CD4-positive, alpha-beta T cell treated with Interleukin-2 at 100 ng/mL for 4 hours (primary cell): ENCODE measurements at places on chromosomes 2 and 18.

GRCh38 chr18:59900222-59901128, 679 bp downstream of the PMAIP1 start:
- DNase-seq, result peak; percentile 72

- DNase-seq, result no peak
These were observed 41.8 kb upstream of the PDK1 start for GRCh38 chr2:172513935-172514586.

GRCh38 chr2:86330001-86330400, 7.4 kb downstream of the REEP1 start:
- DNase-seq, result no peak

DNA sequence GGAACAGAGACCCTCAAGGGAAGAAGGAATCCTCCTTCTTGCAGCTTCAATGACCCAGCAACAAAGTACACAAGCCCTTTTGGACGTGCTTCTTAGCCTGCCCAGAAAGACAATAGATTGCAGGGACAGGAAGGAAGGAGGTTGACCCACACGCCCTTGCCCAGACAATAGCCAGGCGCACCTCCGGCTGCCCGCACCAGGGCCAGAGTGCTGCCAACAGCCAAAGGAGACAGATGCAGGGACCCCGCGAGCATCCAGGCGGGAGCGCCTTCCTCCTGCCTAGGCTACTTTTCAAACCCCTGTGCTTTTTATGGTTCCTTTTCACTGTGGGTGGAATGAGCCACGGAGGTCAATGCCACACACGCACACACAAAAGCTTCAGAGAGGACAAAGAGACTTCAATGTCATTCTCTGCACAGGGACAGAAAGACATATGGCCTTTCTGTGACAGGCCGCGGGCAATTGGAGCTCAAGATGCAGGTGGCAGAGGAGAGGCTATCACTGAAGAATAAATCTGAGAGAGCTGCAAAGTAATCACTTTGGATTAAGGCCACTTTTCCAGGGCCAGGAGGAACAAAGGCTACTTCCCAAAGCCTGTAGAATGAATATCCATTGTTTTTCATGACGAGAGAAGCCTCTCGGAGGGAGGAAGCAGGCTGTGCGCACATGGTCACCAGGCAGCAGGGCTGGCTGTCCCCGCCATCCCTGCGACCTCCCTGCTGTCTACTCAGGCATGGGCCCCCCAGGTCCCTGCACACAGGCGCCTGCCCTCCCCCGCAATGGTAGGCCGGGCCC, 300.6 kb downstream of the EIPR1 start:
- no peak for DNase-seq

DNA sequence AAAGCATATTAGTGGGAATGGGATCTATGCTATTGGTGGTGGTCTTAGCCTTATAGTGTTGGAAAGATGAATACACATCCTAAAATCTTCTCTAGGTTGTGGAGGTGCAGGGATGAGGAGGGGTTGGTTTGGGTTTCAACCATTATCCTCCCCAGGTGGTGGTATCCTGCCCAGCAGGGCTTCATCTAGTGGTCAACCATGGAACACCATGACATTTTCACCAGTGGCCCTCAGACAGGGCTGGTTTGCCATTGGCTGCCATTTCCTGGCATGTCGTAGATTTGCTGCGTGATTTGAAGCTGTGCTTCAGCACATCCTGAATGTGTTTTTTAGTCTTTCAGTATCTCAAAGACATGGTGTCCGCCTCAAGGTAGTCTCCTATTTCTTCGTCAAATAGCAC, 391.2 kb upstream of the HNRNPA3 start:
- DNase-seq, result no peak

- DNase-seq, result no peak
These were observed 273.7 kb upstream of the UBE2E3 start for GRCh38 chr2:180706694-180707093.
